ENCODE measurements at places on chromosomes 2 and 18.
A peak's percentile ranks its signal among the peaks of the same experiment; 100 is the strongest.

DNA sequence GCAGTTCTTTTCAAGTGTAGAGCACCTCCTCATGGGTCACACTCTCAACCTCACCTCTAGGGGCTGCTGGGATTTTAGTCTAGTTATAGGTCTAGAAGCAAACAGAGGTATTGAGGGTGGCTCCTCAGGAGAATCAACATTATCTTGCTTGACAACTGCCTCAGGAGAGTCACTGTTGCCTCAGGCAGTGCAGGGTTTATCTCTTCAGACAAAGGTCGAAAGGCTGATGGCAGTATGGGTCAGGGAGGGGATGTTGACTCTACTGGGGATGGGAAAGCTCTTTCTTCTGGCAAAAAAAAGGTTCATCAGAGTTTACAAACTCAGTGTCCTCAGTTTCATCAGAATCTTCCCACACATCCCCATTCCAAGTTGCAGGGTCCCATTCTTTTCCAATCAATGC is 24.0 kb downstream of the DTNA start:
- no peak for DNase-seq

DNA sequence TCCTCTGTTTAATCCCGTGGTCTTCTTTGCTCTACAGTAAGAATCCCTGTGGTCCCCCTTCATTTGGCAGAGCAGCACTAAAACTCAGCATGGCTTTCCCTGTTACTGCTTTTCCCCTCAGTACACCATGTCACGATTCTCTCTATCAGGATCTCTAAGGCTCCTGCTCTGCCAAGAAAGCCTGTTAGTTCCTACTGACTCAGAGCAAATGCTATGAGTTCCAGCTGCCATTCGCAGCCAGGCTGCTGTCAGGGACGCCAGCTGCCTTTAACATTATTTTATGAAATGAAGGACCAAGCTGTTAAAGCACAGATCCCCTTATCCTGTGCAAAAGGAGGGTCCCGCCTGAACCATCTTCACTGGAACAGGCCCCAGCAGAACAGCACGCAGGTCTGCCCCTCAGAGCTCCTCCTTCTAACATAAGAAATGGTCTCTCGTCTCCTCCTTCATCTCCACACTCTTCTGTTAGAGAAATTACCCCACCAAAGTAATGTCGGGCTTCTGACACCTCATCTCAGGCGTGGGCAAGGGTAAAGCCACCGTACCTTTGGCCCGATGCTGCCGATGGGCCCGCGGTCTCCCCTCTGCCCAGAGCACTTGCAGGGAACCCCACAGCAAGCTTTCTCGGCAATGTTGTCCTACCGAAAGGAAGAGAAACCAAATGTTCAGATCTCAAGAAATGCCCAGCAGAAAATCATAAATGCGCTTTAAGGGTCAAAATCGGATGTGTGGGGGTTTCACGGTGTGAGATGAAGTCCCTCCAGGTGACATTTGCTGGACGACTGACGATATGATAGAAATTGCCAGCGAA is 52.6 kb downstream of the COL6A3 start:
- peak; percentile 48 for DNase-seq

GRCh38 chr2:189602233-189602632 is 21.6 kb upstream of the SLC40A1 start:
- no peak for DNase-seq

- DNase-seq, result peak; percentile 71
Observed at GRCh38 chr2:225660262-225661131, 261.0 kb downstream of the NYAP2 start.

GRCh38 chr2:135913727-135914365 is 37.6 kb upstream of the MCM6 start:
- DNase-seq, result peak; percentile 57

DNA sequence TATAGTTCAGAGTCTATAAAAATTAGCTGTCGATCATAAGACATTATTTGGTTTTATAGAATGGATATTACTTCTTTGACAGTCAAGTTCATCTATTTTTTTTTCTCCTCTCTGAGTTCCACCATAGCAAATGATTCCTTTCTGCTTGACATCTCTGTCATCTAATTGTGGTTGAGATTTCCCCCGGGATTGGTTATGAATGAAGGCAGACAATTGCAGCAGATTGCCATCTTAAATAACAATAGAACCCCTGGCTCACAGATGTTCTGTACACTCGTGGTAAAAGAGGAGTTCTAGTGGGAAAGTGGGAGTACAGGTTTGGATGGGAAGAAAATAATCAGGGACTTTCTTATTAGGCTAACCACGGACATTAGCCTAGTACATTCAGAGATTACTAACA is 292.1 kb upstream of the NRXN1 start:
- DNase-seq, result no peak

DNA sequence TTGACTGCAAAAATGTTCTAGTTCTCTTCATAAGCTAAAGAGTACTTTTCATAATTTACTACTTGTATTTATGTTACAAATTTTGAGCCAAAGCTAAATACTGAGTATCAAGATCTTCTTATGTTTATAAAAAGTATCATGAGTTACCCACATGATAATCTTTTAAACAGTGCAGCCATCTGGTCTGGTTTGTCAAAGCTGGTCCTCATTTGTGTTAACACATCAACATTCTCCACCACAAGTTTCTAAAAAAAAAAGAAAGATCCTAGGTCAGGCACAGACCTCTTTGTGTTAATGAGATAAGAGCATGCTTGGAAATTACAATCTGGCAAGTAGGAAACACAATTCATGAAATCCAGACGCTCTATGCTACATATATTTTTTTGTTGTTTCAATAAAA is 75.5 kb upstream of the FRZB start:
- no peak for DNase-seq

GRCh38 chr2:66428986-66429612 is 5.8 kb upstream of the MEIS1 start:
- DNase-seq, result peak; percentile 69

GRCh38 chr2:7707723-7708122 is 790.5 kb downstream of the RNF144A start:
- peak; percentile 84 for DNase-seq

- DNase-seq, result no peak
Observed at GRCh38 chr2:80348953-80349352, 44.4 kb upstream of the LRRTM1 start.

GRCh38 chr18:12765126-12765525 is 62.3 kb downstream of the PSMG2 start:
- DNase-seq, result no peak

GRCh38 chr2:70716131-70716743 is 51.8 kb downstream of the ADD2 start:
- DNase-seq, result no peak

DNA sequence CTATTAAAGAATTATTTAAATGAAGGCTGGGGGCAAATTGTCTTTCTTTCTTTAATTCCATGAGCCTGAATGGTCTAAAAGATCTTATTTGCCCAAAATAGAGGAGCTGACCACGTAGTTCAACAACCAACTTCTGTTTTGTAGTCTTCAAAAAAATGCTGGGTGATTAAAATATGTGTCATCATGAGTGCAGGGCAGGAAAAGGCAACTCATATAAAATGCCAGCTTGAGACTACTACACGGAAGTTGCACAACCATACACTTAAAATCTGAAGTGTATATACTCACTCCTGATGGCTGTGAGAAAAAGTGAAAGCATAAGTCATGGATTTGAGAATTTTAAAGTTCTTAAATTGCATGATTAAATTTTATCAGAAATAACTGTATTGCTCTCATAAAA is 210.9 kb downstream of the DYM start:
- peak; percentile 90 for DNase-seq

GRCh38 chr2:218436992-218437391 is 18.1 kb downstream of the VIL1 start:
- no peak for DNase-seq

- no peak for DNase-seq
Observed at GRCh38 chr18:45639408-45639807, 24.1 kb downstream of the SLC14A2 start.

- no peak for DNase-seq
Observed at GRCh38 chr2:173350383-173350782, 4.3 kb upstream of the CDCA7 start.

- no peak for DNase-seq
Observed at GRCh38 chr2:202844656-202845055, 26.9 kb downstream of the ICA1L start.

DNA sequence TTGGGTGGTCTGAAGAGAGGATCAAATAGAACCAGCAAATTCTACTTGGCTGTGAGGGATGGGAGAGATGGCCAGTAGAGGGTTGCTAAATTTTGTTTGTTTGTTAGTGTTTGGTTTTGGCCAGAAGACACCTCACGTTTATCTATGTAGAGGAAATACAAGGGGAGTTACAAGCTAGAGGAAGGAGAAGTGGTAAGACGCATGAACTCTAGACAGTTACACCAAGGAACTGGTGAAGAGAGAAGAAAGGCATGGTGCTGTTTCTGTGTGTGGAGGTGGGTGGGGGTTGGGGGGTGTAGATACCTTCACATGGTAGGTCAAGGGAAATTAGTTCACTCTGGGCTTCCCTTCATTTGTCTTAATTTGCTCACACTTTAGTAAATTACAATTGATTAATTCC is 25.6 kb downstream of the RASGRP3 start:
- DNase-seq, result no peak

- no peak for DNase-seq
Observed at GRCh38 chr18:23693846-23694245, 4.6 kb downstream of the LAMA3 start.

DNA sequence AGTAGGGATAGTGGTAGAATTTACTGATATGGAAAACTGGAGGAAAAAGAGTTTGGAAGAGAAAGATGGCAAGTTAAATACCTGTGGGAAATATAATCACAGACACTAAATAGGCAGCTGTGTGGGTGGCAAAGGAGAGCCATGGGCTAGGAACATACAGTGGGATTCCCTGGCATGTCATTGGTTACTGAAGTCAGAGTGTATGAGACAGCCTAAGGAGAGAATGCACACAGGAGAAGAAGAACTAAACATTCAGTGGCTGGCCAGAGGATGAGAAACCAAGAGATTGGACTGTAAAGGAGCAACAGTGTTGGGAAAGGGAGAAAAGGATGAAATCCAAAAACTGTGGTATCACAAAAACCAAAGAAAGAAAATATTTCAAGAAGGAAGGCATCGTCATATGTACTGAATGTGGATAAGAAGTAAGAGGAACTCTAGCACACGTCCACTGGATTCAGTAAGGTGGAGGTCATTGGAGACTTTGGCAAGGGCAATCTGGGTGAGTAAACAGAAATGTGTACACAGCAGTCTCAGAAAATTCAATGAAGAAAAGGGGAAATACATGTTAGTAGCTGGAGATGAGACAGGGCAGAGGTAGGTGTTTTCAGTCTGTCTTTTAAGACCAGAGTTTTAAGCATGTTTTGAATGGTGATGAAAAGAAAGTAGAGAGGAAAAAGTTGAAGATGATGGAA is 83.3 kb downstream of the SPIRE1 start:
- no peak for DNase-seq

DNA sequence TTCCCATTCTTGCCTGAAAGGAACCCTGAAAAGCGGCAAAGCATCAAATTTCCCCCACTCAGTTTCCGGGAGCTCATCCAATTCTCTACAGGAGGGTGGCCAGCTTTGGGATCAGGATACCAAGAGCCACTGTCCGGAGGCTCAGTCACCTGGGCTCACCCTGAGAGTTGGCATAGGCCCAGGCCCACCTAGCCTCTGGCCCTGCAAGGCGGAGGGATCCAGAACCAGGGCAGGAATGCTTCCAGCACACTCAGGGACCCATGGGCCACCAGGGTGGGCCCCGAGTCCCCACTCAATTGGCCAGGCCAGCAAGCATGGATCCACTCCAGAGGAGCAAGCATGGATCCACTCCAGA is 432.9 kb upstream of the MYT1L start:
- DNase-seq, result no peak

- no peak for DNase-seq
Observed at GRCh38 chr2:112005406-112006075, 49.5 kb upstream of the TMEM87B start.

DNA sequence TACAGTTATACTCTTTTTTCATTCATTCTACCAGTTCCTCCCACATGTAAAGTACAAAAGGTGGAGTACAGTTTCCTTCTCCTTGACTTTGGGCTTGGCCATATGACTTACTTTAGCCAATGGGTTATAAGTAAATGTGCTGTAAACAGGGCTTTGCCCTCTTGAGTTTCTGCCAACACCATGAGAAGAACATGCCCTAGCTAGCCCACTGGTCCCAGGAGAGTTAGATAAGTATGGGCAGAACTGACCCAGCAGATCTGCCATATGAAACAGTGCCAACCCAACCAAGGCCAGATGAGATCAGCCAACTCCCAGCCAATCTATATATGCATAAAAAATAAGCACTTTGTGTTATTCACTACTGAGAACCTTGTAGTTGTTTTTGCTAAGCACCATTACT is 25.5 kb downstream of the ZC3H8 start:
- peak; percentile 1 for DNase-seq

DNA sequence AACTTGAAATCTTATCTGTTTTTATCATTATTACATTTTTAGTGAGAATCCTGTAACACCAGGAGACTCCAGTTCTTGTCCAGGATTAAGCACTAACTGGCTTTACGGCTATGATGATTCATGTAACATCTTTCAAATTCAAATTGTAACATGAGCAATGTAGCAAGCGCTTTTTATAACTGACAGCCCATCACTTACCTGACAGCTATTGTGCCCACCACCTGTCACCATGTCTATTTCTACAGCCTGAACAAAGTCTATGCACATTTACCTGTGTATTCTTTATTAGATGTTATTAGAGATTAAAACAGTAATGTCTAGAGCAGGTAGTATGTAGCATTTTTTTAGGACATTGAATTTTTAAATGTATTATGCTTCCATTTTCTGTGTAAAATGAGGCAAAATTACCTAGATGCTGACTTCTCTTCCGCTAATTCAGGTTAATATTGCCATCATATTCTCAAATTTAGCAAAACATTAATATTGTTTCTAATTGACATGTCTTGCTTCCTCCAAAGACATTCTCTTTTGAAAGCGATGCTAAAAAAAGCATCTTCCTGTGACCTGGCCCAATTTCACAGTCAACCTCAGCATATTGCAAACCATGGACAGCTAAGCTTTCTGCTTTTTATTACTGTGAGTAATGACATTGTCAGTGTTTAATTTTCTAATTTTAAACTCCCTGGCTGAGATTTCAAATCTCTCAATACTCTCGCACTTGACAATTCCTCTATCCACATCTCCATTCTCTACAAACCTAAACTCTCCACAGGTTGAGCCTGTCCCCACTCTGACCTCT is 37.8 kb downstream of the RIT2 start:
- no peak for DNase-seq

DNA sequence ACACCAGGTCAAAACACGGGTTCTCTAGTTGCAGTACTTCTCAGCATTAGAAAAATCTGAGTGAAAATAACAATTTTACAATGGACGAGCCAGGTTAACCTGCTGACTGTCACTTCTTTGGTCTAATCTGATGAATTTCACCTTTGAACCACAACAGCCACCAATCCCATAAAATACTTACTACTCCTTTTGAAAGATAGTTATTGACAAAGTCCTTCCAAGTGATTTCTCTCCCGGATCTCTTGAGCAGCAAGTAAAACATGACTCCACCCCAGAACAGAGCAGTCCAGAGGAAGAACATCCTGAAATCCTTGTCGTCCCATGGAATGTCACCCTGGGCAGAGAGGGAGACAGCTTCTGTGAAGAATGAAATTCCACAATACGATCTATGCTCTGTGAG is 10.2 kb downstream of the AFG3L2 start:
- DNase-seq, result no peak

All from EH (cell line).